ENCODE measurements at places on chromosomes 3 and 15.

GRCh38 chr3:54527953-54528352 is 399.9 kb downstream of the LRTM1 start:
- DNase-seq: no peak

DNA sequence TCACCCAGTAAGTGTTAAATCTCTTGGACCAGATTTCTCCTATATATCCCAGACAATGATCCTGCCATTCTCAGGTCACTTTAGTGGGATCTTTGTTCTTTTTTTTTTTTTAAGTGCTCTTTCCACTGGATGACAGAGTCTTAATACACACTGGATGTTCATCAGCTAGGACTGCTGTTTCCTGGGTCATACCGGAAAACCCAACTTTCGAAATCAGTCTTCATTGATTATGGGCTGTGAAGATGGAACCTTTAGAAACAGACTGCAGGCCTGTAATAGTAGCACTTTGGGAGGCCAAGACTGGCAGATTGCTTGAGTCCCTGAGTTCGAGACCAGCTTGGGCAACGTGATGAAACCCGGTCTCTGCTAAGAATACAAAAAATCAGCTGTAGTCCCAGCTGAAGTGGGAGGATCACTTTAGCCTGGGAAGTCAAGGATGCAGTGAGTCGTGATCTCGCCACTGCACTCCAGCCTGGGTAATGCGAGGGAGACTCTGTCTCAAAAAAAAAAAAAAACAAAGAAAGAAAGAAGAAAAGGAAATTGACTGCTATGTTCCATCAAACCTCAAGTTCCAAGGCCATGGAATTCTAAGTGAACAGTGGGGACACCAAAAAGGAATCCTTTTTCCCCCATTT is 2.3 kb downstream of the EOGT start:
- DNase-seq: no peak

- DNase-seq: no peak
Observed at GRCh38 chr15:72472992-72473610, 1.0 kb upstream of the ARIH1 start.

- DNase-seq: no peak
Observed at GRCh38 chr3:45204136-45204535, 22.0 kb downstream of the TMEM158 start.

GRCh38 chr3:100270215-100270583 is 9.4 kb downstream of the TBC1D23 start:
- DNase-seq: no peak

DNA sequence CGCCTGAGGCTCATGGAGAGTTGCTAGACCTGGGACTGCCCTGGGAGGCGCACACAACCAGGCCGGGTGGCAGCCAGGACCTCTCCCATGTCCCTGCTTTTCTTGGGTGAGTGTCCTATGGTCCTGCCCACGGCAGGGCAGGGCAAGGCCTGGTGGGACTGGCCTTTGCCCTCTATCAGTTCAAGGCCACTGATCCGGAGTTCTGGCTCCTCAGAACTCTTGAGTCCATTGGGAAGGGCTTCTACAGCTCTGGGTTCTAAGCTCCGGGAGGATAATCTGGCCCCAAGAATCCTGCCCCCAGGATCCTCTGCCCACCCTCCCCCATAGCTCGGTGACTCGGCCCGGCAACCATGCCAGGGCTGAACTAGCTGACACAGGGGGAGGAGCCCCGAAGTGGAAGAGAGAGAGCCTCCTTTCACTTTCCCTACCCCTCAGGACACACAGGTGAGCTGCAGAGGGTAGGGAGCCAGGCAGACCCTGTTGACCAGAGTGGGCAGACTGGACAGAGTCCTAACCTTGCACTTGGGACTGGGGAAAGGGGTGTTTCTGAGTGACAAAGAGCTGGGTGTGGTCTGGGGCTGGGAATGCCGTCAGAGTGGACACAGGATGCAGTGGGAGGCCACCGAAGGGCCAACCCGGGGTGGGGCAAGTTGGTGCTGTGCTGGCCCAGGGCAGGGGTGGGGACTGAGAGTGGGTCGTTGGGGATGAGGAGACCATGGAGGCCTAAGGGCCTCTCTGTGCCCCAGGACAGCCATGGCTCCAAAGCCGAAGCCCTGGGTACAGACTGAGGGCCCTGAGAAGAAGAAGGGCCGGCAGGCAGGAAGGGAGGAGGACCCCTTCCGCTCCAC is 664 bp downstream of the PARP3 start:
- peak; percentile 48 for DNase-seq

GRCh38 chr3:5231074-5231473 is 43.6 kb downstream of the EDEM1 start:
- DNase-seq: no peak
